CD8-positive, alpha-beta memory T cell (primary cell): ENCODE measurements at places on chromosomes 2 and 18.

- DNase-seq: no peak
These were observed 131.4 kb upstream of the MAP3K20 start for GRCh38 chr2:172944022-172944793.

GRCh38 chr2:143152637-143153036 is 23.4 kb downstream of the ARHGAP15 start:
- DNase-seq: no peak

GRCh38 chr18:22185273-22185672 is 15.9 kb downstream of the GATA6 start:
- no peak for DNase-seq

DNA sequence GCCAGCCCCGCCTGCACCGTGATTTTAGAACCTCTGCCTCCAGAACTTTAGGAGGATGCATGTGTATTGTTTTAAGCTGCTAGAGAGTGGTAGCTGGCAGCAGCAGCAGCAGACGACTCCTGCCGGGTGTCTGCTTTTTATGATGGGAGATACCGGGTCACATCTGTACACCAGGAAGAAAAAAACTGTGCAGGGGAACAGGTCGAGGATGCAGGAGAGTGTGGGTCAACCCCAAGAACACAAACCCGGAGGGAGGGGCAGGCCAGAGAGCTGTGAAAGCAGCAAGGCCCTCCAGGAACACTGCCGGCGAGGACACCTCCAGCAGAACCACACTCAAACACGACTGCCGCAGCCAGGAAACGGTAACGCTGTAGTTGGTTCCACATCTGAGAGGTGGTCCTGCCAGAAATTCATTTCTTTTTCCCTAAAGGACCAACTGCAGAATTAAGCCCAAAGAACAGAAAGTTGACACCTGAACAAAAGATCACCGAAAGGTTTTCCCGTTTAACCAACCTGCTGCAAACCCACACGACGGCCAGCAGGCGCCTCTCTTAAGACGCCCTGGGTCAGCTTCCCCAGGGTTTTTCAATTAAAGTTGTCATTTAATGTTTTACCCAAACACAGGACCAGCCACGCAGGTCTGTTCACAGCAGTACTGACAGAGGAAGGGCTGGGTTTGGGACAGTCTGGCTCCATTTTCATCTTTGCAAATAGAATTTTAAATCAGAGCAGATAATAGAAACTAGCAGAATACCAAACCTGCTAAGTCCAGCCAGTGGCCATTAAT is 60.5 kb downstream of the NDUFA10 start:
- DNase-seq: no peak

GRCh38 chr2:41160439-41160838 is 708.5 kb upstream of the SLC8A1 start:
- no peak for DNase-seq

GRCh38 chr2:29766191-29766590 is 155.2 kb downstream of the ALK start:
- DNase-seq: no peak
